Stimulated activated CD8-positive, alpha-beta memory T cell treated with anti-CD3 and anti-CD28 coated beads, Interleukin-2, amount 100 ng/mL, for 1 hour (primary cell): ENCODE measurements at places on chromosomes 4 and X.

GRCh38 chr4:38160487-38161207, 200.4 kb downstream of the PTTG2 start:
- peak; percentile 10 for DNase-seq

- DNase-seq = no peak
Observed at GRCh38 chr4:185287031-185287430, 77.6 kb downstream of the SNX25 start.

DNA sequence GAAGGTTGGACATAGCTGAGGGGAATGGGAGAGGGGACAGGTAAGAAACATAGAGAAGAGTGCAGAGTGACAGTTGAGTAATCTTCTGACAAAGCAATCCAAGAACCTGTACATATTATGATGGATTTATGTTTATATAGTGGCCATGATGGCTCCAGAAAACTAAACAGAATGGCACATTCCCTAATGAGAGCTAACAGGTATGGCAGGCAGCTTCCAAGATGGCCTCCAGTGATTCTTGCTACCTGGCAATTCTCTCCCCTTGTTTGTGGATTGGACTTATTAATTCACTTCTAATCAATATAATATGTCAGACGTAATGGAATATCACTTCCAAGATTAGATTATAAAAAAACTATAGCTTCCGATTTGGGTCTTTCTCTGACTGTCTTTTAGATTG, 359.5 kb downstream of the DTHD1 start:
- DNase-seq = no peak

- DNase-seq = no peak
Observed at GRCh38 chr4:185238750-185239149, 29.4 kb downstream of the SNX25 start.

GRCh38 chr4:128424527-128425497, 137.2 kb upstream of the PGRMC2 start:
- DNase-seq = no peak

DNA sequence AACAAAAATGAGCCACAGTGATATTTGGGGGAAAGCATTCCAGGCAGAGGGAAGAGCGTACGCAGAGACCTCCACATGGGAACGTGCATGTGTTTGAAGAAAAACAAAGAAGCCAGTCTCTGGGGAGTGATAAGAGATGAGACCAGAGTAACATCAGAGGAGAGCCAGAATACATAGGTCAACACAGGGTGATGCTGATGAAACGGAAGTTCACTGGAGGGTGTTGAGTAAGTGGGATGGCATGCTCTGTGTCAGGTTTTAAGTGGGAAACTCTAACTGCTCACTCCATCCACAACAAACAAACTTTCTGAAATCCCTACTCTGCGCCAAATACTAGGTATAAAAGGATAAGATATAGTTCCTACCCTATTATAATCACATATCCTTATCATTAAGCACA, 110.0 kb downstream of the ARHGAP6 start:
- no peak for DNase-seq

DNA sequence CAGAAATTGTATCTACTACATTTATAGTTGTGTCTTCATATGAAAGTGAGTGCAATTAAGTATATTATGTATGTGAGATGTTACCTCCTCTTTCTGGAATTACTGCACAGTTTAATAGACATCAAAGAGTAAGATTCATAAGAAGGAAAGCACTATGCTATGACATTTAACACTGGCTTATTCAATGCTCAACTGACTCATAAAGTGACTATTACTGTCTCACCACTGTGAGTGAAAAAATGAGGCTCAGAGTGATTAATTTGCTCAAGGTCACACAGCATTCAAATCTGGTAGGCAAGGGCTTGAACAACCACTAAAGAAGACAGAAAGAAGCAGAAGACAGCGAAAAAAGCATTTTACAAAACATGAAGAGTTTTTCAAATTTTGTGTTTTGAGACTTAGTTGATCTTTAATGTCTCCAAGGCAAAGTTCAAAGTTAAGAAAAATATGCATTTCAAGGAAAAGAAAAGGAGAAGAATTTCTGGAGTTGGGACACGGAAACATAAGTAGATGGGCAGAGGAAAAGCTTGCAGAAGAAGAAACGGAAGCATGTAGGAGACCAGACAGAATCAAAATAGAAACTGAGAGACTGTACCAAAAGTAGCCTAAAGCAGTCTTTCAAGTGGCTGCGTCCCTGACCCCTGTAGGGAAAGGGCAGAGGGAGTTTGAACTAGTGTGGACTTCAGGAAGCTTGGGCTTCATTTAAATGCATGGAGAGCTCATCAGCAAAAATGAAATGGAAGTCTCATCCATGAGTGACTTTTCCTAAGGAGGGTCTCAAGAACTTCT, 66.3 kb downstream of the KCNIP4 start:
- no peak for DNase-seq

GRCh38 chr4:176838601-176839433, 46.1 kb upstream of the VEGFC start:
- no peak for DNase-seq

DNA sequence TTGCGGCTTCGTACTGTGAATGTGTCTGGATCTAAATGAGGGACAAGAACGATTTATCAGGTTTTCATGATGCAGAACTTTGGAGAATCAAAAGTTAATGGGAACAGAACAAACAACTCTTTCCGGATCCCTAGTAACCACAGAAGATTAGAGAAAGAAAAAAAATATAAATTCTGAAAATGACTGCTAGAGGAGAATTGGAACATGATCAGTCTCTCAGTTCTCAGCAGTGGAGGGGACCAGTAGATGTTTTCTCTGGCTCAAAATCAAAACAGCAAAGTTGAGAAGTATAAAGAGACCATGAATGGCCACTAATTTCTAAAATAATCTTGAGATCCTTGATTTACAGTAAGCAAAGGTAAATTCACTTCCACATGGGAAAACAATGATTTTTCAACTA, 38.1 kb upstream of the GK2 start:
- DNase-seq = no peak

GRCh38 chr4:146342600-146343192, 128.4 kb downstream of the REELD1 start:
- no peak for DNase-seq

DNA sequence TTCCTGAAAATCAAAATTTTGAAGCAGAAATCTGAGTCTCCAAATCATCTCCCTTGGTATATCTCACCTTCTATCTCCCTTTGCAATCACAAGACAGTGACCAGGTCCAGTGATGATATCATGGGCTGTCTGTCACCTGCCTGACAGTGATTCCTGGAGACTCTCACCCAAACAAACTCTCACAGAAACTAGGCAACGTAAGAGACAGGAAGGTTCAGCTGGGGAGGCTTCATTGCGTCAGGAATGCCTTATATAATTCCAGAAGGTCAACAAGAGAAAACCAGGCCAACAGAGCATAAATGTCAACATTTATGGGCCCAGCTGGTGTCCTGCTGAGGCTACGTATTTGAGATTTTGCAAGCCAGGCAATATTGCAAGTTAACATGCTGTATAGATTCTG, 412.7 kb downstream of the KCNIP4 start:
- no peak for DNase-seq

DNA sequence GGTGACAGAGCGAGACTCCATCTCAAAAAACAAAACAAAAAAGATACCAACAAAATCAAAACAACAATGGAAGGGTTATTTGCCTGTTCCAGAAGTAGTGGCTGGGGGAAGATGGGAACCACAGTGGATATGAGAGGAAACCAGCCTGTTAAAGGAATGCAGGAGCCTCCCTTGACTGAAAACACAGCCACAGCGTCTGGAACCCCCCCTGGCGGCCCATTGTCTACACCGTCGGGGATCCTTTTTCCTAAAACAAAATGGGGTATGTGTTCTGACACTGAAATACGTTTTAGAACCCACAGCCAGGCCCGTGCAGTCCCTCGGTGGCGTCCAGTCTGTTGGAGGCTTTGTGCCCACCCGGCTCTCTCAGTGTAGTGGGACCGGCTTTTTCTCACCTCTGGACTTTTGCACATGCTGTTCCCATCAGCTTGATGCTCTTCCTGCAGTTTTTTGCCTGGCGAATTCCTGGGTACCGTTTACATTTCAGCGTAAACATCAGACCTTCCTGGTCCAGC, 19.6 kb downstream of the PIGG start:
- no peak for DNase-seq

GRCh38 chr4:87451537-87451936, 29.2 kb downstream of the NUDT9 start:
- no peak for DNase-seq

DNA sequence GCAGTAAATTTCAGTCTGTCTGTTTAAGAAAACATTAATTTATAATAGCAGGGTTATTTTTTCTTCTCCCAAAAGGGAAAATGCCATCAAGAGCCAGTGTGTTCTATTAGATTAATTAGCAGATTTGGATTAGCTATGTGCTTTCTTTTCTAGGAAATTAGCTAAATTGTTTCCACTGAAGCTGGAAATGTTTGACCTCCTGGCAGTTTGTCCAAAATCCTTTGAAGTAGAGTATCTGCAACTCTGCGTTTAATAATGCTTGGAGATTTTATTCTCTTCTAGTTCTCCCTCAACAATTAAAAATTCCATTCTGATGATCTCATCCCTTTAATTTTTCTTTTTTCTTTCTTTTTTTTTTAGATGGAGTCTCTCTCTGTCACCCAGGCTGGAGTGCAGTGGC, 27.1 kb upstream of the HOPX start:
- DNase-seq = no peak

- DNase-seq = no peak
Observed at GRCh38 chrX:670645-671044, 40.1 kb downstream of the SHOX start.

DNA sequence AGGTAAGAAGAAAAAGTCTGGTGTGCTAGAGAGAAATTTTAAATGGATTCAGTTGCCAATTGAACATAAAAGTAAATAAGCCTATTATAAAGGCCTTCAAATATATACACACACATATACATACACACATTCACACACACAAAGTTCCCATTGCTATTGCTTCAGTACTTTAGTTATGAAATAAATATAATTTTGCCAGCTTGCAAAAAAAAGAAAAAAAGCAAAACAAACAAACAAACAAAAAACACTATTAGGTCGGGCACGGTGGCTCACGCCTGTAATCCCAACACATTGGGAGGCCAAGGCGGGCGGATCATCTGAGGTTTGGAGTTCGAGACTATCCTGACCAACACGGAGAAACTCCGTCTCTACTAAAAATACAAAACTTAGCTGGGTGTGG, 80.3 kb downstream of the SPIN4 start:
- DNase-seq = no peak

DNA sequence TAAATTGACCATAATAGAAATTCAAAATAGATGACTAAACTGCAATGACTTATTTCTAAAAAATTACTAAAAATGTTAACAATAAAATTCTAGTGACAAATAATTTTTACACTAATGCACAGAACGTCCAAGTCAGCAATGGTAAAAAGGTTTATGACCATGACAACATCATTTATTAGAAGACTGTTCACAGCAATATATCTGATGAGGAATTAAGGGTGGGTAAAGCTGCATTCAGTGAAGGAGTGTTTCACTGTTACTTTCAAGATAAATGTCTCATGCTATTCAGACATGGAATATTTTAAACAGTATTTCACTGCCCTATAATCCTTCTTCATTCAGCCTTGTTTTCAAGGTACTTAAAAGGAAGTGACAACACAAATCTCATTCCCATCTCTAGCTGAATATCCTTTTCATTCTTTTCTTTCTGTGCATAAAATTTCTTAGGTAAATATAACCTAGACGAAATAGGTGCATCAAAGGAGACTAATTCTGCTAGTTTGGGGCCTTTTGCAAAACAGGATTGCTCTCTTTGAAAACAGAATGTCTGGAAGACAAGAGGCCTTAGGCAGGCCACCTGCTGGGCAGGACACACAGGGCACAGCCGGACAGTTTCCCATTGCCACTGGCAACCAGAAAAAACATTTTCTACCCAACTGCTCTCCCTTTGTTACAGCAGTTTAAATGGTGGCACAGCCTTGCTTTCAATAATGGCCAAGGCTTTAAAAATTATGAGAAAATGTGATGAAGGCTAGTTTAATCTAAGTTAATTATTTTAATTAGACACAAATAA, 600.3 kb downstream of the SPRY1 start:
- DNase-seq = no peak

DNA sequence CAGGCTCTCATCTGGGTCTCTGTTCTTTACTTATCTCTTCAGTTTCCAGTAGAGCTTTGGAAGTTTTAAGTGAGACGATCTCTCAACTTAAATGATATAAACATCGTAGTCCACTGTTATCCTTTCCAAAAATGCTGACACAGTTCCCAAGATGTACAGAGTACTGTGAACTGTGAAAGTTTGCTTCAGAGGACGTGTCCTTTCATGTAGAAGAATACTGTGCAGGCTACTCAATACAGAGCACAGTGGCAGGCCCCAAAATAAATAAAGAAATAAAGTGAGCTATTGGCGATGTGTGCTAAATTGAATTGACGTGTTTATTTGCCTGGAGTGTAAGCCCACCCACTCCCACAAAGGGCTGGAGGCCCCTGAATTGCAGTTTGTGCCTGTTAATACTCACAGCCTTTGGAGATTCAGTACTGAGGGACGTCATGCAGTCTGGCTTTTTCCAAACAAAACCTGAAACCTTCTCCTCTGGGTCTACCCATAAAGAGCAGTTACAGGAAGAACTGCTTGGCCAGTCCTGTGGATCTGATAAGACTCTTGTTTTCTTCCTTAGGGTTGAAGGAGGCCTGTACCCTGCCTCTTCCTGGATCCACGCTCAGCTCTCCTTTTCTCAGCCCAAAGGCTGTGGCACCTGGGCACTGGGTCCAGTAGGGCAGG, 66.1 kb downstream of the SOWAHB start:
- DNase-seq = no peak

- no peak for DNase-seq
Observed at GRCh38 chrX:46841346-46841745, 4.5 kb downstream of the RP2 start.

GRCh38 chr4:100128338-100128737, 61.9 kb downstream of the DDIT4L start:
- DNase-seq = no peak

DNA sequence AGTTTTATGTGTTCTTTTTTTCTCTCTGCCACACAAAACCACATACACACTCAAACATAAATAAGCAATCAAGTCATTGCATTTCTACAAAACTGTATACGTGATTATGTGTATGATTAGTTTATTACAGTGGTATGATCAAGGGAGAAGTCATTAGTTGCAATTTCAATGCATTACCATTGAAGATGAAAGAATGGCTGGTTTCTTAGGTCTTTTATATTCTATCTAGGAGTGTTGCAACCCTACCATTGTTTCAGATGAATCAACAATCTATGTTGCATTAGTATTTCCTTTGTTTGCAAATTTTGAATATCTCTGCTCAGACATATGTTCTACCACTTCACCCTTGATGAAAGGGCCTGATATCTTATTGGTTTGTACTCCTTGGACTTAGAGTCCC, 6.8 kb downstream of the ANXA3 start:
- no peak for DNase-seq

DNA sequence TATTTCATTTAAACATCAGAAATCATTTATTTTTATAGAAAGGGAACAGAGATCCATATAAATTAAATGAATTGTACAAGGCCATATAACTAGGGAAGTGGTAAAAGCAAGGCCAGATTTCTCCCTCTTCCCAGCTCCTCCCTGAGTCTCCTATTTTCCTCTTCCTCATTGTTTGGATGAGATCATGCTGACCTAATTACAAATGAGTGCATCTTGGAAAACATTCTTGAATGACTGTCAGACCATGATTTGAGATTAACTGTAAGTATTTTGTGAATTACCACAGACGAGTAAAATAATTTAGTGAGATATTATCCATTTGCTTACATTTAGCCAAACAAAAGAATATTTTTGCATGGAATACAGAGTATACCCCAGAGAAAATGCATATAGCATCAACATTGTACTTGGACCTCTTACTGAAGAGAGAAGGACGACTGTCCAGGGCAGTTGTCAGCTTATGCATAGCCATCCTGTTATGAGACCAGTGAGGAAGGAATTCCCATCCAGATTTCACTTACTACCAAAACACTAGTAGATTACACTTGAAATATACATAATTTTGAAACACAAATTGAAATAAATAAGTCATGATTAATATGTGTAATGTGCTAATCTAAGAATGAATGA, 47.3 kb downstream of the SLAIN2 start:
- DNase-seq = no peak
